Activated naive CD4-positive, alpha-beta T cell treated with Interleukin-2 at 50 U/mL for 16 hours (primary cell): ENCODE measurements at places on chromosomes 5 and 9.

GRCh38 chr5:28751396-28751795, 1713.0 kb upstream of the CDH9 start:
- no peak for DNase-seq

DNA sequence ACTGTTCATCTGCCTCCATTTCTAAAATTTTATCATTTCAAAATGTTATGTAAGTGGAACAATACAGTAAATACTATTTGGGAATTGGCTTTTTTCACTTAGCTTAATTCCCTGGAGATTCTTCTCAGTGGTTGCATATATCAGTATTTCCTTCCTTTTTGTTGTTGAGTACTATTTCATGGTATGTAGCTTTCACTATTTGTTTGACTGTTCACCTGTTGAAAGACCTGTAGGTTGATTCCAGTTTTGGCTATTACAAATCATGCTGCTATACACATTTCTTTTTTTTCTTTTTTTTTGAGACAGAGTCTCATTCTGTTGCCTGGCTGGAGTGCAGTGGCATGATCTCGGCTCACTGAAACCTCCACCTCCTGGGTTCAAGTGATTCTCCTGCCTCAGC, 33.0 kb upstream of the PWWP2A start:
- no peak for DNase-seq

- DNase-seq = no peak
Measured at GRCh38 chr5:102869230-102869629, 114.1 kb downstream of the PAM start.

DNA sequence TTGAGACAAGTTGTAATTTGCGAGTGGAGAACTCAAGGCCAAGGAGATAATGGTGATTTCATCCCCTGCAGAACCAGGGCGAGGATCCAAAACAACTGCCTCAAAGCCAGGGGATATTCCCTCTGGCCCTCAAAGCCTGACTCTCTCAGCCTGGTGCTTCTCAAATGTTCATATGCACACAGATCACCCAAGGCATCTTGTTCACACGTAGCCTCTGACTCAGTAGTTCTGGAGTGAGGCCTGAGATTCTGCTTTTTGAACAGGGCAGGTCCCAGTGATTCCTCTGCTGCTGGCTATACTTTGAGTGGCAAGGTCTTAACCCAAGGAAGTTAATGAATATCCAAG, 30.2 kb upstream of the WWC1 start:
- no peak for DNase-seq

DNA sequence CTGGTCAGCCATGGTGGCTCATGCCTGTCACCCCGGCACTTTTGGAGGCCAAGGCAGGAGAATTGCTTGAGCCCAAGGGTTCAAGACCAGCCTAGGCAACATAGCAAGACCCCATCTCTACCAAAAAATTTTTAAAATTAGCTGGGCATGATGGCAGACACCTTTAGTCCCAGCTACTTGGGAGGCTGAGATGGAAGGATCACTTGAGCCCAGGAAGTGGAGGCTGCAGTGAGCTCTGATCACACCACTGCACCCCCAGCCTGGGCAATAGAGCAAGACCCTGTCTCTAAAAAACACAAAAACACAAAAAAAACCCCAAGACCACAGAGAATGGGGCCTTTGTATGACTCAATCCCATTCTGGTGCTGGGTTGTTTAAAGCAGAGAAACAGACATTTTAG, 44.0 kb downstream of the MED27 start:
- DNase-seq = no peak

DNA sequence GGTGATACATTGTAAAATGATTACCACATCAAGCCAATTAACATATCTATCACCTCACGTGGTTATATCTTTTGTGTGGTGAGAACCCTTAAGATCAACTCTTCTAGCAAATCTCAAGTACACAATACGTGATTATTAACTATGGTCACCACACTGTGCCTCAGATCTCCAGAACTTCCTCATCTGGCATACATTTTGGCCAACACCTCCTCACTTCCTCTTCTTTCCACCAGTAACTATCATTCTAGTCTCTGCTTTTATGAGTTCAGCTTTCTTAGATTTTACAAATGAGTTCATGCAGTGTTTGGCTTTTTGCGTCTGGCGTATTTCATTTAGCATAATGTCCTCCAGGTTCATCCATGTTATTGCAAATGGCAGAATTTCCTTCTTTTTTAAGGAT, 35.8 kb downstream of the PRKACG start:
- DNase-seq = no peak

DNA sequence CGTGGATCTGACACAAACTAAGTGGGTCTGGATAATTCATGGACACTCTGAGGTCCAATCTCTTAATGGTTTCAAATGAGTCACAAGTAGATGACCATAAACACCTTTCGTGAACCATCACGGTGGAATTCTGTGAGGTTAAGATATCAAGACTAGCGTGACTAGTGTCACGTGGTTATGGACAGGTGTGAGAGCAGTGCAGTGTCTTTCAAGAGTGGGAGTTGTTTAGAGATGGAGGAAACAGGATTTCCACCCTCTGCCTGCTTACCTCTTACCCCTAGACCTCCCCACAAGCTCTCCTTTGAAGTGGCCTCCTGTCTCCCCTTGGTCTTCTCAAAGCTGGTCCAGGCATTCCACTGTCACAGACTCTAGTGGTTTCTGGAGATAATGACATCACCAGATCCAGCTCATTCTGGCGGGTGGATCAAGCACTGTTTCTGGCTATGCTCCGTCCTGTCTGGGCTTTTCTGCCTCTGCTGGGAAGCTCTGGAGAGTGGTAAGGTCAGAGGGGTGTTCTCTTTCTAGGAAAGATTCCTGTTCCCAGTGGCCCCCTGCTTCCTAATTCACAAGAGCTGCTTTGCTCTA, 20.0 kb upstream of the ZNF782 start:
- no peak for DNase-seq

- DNase-seq = no peak
Measured at GRCh38 chr9:20353524-20353923, 268.8 kb downstream of the MLLT3 start.

DNA sequence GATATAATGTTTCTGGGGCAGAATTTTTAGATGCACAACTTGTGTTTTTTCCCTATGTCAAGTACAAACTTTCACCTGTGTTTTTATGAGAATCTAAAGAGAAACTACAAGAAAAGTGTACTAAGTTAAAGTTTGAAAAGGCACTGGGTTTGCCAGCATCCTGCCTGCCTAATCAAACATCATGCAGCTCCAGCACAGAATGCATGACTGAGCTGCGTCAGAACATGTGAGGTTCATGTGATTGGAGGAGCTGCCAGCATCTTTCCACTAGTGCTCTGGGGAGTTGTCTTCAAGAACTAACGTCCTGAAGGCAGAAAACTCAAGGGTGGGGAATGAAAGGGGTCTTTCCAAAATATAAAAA, 46.1 kb upstream of the RIC1 start:
- no peak for DNase-seq

- no peak for DNase-seq
Measured at GRCh38 chr5:14039576-14039975, 95.1 kb upstream of the DNAH5 start.

- DNase-seq = no peak
Measured at GRCh38 chr9:101354143-101354764, 30.6 kb downstream of the BAAT start.

- no peak for DNase-seq
Measured at GRCh38 chr5:53895091-53895683, 334.7 kb downstream of the NDUFS4 start.

DNA sequence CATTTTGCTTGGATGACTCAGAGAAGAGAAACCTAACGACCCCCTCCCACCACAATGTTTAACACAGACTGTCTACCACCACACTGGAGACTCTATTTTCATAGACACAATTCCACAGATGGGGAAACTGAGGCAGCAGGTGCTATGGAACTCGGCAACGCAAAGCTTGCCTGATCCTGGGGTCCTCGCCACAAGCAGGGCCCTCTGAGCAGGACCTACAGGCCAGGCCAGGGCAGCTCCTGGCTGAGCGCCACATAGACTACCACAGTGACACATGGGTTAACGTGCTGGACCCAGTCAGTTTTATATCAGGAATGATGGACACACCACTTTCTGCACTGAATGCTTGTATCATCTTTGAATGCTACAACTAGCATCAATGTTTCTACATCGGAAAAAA, 11.8 kb downstream of the IPPK start:
- no peak for DNase-seq

- no peak for DNase-seq
Measured at GRCh38 chr9:125329978-125330377, 68.4 kb downstream of the GAPVD1 start.

- peak; percentile 85 for DNase-seq
Measured at GRCh38 chr9:126805554-126806262, 868 bp downstream of the ZBTB43 start.

GRCh38 chr9:102631559-102631958, 363.6 kb upstream of the CYLC2 start:
- no peak for DNase-seq

DNA sequence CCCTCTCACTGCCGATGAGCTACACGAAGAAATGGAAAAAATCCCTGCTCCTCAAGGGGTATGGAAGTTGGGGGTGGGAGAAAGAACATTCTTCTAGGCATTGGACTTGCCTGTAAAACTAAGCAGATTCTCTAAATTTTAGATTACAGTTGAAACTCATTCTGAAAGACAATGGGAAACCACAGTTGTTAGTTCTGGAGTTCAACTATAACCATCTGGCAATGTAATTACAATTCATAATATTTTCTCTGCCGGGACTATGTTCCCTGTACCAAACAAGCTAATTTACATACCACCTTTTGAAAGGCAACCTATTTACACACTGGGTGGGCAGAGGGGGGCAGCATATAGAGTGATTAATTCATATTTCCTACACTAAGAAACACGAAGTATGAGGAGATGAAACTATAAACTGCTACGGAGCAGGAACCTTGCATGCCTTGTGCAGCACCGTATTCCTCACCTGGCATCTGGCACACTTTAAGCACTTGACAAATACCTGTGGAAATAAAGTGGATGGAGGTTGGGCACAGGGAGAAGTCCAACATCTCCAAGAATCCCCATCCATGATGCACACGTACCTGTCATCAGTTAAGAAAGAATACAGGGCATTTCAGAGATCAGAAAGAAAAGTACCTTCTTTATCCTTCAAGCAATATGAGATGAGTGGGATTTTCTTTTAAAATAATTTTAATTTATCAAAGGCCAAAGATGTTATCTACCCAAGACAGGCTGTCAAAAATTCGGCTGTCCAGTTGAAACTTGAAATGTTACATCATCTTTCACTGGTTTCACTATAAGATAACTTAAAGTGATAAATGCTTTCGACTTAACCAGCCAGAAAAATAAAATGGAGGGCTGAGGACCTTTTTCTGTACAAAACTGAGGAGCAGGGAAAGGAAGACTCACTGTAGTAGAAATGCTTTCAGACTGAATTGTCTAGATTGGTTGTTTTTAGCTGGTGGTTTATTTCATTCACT, 54.2 kb downstream of the SSBP2 start:
- DNase-seq = no peak

- no peak for DNase-seq
Measured at GRCh38 chr5:57832875-57833274, 350.3 kb upstream of the ACTBL2 start.

DNA sequence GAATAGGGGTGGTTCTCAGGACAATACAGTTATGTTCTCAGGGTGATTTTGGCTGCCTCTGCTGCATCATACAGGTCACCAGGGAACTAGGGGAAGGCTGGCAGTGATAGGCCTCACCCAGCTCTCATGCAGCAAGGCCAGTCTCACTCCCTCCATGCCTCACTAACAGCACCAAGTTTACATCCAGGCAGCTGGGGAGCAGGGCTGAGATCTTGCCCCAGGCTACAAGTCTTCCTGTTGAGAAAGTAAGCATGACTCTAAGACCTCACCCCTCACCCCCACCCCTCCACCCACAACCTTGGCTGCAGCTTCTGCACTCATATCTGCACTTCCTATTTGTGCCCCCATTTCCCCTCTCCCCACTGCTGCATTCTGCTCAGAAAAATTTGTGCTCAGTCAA, 481.2 kb downstream of the ACTL7B start:
- no peak for DNase-seq

- no peak for DNase-seq
Measured at GRCh38 chr9:35107297-35108290, 4.7 kb upstream of the STOML2 start.

- no peak for DNase-seq
Measured at GRCh38 chr9:85339338-85339737, 402.4 kb downstream of the AGTPBP1 start.

DNA sequence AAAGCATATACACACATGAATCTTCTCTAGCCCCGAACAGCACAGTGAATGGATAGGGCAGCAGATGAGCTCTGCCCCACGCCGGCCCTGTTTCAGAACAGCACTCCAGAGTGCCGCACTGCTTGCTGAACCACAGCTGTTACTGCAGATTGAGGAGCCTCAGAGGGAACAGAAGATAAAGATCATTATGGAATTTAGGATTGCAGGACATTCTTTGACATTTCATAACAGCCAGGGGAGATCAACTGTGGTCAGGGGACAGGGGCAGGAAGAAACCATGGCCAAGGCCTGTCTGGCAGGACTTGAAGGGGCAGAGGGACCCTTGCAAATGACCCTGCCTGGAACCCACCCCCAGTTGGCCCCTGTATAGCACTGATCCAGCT, 20.6 kb downstream of the IRF1 start:
- no peak for DNase-seq

GRCh38 chr5:135830876-135831275, 3.6 kb upstream of the SLC25A48 start:
- DNase-seq = no peak

- no peak for DNase-seq
Measured at GRCh38 chr5:95803271-95804148, 19.0 kb downstream of the GLRX start.

DNA sequence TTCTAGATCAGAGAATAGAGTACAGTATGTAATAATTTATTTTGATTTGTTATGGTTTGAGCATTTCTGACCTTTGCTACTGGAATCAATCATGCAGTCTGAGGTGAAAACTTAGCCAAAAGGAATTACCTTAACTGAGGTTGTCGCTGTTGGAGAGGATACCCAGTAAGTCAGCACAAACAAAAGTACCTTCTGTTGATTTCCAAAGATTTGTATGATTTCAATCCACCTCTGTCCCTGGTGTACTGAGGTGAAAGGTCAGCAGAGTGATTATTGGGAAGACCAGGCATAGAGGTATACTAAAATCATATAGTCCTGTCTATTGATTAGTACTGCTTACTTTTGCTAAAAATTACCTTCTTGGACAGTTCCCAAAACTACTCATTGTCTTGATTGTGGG, 32.8 kb downstream of the RUSC2 start:
- DNase-seq = no peak

- no peak for DNase-seq
Measured at GRCh38 chr9:71237051-71237450, 115.6 kb upstream of the TRPM3 start.

DNA sequence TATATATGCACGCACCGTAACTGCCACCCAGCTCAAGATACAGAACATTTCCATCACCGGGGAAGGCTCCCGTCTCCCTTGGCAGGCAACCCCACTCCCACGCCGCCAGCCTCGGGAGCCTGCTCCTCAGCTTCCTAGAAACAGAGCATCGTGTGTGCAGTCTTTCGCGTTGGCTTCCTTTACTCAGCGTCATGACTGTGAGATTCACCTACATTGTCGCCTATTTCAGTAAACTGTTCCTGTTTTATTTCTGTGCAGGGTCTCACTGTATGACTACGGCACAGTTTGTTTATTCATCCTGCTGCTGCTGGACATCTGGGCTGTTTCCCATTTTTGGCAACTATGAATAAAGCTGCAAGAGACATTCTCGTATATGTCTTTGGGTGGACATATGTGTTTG, 90.7 kb downstream of the STK10 start:
- DNase-seq = no peak
